ENCODE measurements at places on chromosomes 1 and 21.

- no peak for DNase-seq
Observed at GRCh38 chr1:207922554-207922953, 11.6 kb upstream of the CD34 start.

DNA sequence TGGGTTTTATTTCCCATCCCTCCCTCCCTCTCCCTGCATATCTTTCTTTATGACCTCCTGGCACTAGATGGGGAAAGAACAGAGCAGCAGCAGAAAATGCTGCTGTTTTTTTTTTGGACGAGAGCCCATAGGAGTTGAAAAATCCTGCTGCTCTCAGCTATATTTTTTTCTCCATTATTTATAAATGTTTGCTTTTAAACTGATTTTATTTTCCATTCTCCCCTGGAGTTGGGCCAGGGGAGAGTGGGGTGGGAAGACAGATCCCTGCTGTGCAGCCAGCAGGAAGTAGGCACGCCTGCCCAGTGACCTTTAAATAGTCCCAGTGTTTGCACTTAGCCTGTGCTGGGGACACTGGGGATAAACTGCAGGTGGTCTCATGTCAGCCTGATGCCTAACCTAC is 17.4 kb downstream of the SFT2D2 start:
- DNase-seq: no peak

- DNase-seq: no peak
Observed at GRCh38 chr1:53934170-53934765, 11.2 kb downstream of the IFT25 start.

GRCh38 chr1:10074059-10074851 is 41.5 kb downstream of the UBE4B start:
- peak; percentile 42 for DNase-seq

DNA sequence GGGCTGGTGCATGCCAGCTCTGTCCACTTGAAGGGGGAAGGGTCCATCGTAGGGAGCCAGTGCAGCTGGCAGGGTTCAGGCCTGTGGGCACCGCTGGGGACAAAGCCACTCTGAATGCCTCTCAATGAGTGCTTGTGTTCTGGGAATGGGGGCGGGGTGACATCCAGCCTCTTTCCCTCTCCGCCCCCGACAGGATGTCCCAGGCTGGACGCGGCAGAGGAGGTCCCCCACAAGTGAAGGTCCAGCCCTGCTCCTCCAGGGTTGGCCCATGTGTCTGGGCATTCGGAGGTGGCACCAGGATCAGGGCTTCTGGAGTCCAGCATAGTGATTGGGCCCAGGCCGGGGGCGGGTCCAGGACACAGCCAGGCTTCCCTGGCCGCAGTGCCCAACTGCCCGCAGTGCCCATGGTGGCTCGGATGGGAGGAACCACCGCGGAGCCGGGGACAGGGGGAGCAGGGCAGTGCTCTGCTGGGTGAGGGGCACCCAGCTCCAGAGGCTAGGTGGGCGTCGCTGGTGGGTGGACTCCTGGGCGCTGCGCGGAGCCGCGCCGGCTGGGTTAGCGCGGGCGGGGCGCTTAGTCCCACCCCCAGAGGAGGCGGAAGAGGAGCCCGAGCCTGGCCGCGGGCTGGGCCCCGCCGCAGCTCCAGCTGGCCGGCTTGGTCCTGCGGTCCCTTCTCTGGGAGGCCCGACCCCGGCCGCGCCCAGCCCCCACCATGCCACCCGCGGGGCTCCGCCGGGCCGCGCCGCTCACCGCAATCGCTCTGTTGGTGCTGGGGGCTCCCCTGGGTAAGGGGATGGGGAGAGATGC is at the start of gene SHISA4:
TSS of gene SHISA4 (plus strand) at position 617 of the 808 bp plus-strand sequence. CDS start at position 714, 97 bp downstream.
- DNase-seq: no peak

DNA sequence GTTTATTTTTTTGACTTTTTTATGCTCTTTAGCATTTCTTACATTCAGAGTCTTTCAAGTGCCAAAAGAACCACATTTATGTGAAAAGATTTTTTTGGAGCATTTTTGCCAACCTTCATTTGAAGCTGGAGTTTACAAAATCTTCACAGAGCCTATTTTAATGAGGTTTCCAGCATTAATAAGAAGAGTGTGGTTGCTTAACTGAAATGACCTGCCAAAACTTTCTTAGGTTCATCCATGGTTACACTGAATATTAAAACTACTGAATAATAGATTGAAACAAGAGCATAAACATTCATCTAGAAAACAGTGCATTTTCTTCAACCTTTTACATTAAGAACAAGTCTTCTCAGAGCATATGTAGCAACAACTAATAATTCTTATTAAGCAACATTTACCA is 672.3 kb upstream of the CXADR start:
- DNase-seq: no peak

DNA sequence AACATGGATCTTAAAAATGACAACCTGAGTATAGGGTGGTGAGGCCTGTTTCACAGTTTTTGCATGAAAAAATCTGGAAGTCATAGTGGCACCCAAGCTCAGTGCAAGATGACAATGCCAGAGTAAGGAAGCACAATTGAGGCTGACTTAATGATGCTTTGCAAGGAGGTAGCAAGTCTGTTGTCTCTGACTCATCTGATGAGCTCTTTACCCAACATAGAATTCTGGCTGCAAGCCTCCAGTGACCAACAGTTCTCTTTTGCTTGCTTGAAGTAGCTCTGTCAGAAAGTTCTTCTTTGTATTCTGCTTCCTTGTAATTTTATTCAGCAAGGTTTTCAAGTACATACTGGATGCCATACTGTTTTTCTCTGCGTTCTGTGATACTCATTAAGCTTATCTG is 117.1 kb downstream of the FOXD2 start:
- DNase-seq: no peak

- no peak for DNase-seq
Observed at GRCh38 chr1:47853059-47853458, 144.1 kb downstream of the TRABD2B start.

DNA sequence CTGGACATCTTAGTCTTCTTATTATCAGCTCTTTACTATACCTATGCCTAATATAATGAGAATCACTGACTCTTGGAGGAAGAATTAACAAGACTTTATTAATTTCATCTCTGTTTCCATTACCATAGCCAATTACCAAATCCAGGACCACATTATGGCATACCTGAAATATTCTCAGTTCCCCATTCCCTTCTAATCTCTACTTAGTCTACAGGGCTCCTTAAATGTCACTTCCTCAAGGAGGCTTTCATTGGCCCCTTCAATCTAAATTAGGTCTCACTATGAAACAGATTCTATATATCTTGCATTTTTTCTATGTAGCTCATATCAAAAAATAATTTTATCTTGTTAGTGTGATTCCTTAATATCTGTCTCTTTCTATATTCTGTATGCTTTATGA is 371.2 kb downstream of the PTBP2 start:
- no peak for DNase-seq

DNA sequence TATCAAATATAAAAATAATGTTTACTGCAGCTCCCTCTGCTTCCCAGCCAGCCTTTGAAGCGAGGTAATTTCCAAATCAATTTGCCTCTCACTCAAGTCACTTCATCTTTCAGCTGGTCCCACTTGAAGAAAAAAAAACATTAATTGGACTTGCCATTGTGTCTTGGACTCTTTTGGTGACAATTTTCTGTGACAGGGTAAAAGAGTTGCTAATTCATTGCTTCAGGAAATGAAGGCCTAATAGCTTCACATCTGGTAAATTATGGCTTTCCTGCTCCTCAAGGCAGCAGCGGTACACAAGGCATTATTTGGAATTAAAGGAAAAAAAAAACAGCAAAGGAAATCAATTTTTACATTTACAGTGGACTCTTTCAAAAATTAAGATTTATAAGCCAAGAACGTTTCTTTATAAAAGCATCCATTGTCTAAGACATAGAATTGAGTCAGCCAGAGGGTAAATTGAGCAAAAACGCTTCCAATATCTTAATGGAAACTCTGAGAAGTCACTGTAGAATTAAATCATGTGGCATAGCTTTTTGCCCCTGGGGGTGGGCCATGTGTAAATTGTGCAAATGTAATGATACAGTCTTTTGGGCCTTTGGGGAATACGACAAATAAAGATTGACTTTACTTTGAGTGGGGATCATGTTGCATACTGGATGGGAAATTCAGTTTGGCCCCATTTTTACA is 102.5 kb downstream of the LYPLAL1 start:
- DNase-seq: no peak

- no peak for DNase-seq
Observed at GRCh38 chr1:54037476-54037875, 15.5 kb downstream of the TMEM59 start.

DNA sequence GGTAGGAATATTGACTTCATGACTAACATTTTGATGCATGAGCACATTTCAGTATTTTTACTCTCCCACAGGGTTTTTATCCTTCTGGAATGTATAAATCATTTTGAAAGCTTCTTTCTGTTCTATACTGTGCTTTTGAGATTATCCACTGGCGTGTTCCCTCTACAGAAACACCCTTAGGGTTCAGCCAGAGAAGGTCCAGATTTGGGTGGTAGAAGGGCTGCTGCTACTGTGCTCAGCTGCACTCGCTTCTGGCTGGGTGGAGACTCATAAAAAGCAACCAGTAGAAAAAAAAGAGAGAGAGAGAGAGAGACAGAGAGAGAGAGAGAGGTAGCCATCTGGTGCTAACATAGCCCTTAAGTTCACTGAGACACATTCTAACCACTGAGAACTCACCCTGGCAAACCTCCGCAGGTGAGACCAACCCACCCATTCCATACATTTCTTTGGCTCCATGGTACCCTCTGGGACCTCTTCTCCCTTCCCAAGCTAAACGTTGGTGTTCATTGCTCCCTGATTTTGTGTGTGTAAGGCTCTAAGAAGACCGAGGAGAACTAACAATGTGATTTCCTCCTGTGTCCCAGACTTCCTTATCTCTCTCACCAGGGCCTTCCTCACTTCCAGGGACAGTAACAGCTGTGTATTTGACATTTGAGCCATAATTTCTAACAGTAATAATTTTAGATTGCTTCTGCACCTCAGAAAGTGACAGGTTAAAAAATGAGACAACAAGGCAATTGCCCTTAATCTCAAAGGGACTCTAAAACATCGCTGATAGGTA is 7.2 kb downstream of the APCS start:
- no peak for DNase-seq

GRCh38 chr1:20276485-20277159 is 14.1 kb upstream of the VWA5B1 start:
- DNase-seq: no peak

DNA sequence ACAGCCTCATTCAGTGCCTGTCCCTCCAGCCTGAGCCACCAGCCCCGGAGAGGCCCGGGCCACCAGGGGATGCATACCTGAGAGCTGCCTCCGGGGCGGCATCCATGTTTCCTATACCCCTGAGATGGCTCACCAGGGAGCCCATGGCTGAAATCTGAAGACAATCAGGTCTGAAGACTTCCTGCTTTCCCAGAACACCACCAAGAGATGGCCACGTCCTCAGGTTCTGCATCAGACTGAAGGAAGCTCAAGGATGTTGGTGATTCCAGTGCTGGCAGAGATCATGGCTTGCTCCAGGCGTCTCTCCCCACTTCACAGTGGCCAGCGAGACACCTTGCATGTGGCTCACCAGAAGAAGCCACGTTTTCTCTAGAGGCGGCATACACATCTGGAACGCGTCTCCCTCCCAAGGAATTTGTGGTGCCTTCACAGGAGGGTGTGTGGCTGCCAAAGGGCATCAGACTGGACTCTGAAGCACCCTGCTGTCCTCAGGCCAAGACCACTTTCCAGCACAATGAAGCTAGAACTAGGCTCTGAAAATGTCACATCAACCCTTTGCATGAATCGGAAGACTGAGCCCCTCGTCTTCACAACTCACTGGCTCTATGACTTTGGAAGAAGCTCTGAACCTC is 170.7 kb upstream of the IRF2BP2 start:
- DNase-seq: no peak

GRCh38 chr1:68780919-68781318 is 284.0 kb upstream of the DEPDC1 start:
- DNase-seq: no peak

GRCh38 chr1:116952738-116953275 is 43.1 kb downstream of the PTGFRN start:
- no peak for DNase-seq

GRCh38 chr1:23524716-23525401 is 6.2 kb downstream of the E2F2 start:
- peak; percentile 51 for DNase-seq

DNA sequence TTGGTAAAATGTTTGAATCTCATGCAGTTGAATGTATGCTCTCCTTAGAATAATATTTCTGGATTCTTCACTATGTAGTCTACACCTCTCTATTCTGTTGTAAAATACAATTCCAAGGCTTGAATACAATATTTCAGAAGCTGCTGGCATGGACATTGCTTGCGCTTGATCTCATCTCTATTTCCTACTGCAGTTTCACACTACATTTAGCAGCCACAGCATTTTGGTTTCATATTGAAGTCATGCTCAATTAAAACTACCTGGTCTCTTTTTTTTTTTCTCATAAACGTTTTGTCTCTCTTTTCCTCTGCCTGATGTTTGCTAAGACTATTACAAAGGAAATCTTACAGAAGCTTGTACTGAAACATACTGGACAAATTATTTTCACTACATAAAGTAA is 631.0 kb upstream of the TMPRSS15 start:
- no peak for DNase-seq

GRCh38 chr1:111161843-111162487 is 21.9 kb downstream of the CEPT1 start:
- DNase-seq: no peak

- no peak for DNase-seq
Observed at GRCh38 chr1:88228114-88228513, 456.0 kb upstream of the PKN2 start.

DNA sequence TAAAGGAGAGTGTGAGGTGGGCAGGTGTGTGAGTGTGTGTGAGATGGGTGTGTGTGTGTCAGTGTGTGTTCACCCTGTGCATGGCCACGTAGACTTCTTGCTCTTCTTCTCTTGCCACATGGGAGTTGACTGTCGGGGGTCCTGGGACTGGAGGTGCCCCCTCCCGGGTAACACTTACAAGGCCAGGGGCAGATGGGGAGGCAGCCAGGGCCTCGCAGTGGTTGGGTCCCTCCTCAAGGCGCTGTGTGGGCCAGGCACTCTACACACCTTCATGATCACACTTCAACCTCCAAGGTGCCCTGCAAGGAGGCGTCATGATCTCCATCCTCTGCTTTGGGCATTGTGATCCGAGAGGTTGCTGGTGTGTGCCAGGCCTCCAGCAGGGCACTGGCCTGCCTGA is 2.3 kb downstream of the PLA2G2F start:
- DNase-seq: no peak

- DNase-seq: no peak
Observed at GRCh38 chr1:17614586-17614985, 75.1 kb downstream of the ARHGEF10L start.

All from CD4-positive, alpha-beta T cell treated with Interleukin-15 for 4 hours (primary cell).